ENCODE measurements at places on chromosomes 12 and 14. TPM values are rescaled to one million over a fixed set of nuclear protein-coding genes. Genes with fewer than 3 reads are reported as not detected.

DNA sequence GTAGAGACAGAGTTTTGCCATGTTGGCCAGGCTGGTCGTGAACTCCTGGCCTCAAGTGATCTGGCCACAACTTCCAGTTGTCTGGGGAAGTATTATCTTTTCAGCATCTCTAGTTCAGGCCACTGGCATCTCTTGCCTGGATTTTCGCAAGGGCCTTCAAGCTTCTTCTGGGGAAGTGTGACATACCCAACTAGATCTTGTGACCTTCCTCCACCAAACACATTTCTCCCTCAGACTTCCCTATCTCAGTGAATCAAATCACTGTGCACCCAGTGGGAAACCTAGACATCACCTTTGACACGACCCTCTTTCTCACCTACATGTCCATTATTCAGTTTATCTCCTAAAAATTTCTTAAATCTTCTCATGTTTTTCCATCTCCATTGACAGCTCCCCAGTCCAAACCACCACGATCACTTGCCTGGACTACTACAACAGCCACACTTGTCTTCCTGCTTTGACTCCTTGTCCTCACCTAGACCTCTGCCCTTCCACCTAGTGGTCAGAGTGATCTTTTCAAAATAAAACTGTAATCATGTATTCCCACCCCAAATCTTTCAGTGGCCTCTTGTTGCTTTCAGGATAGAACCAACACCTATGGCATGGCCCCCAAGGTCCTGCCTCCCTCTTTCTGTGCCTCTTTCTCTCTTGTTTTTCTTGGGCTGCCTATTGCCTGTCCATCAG lies 3.3 kb downstream of the EEF1AKMT3 start:
- no peak overlapping the region for H3K4me3 ChIP-seq
- H3K4me1 ChIP-seq, result peaks cover 9% of the 10 kb centered on the region
- H3K27ac ChIP-seq, result no peak overlapping the region
- H3K27me3 ChIP-seq, result peaks cover 3% of the 10 kb centered on the region
- no peak for DNase-seq

DNA sequence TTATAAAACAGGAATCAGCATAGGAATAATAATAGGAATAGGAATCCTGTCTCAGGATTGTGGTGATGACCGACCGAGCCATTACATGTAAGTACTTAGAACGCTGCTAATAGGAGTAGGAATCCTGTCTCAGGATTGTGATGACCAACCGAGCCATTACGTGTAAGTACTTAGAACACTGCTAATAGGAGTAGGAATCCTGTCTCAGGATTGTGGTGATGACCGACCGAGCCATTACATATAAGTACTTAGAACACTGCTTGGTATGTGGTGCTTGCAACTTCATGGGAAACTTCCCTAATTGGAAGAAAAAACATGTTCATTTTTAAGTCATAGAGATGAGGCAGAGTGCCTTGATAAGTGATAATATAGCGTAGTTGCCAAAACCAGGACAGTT lies 30.0 kb downstream of the ELK3 start:
- no peak for DNase-seq
- H3K27ac ChIP-seq, result peak overlapping the region; percentile 57
- peaks cover 56% of the 10 kb centered on the region for H3K4me1 ChIP-seq
- peaks cover 28% of the 10 kb centered on the region for H3K27me3 ChIP-seq
- H3K4me3 ChIP-seq, result no peak overlapping the region

DNA sequence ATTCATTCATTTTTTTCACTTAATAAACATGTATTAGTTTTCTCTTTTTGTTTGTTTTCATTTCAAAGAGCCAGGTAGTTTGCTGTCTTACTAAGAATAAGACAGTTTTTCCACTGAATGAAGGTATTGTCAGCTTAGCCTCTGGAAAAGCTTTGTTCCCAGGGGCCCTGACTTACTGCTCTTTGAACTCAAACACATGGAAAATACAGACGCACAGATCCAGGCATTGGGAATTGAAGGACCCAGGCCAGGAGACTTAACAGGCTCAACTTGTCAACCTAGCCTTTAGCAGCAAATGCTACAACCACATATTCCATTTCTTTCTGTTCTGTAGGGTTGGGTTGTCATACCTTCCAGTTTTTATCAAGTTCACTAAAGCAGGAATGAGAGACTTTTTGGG lies 38.5 kb upstream of the SLCO1C1 start:
- no peaks in the 10 kb centered on the region for H3K4me1 ChIP-seq
- H3K27ac ChIP-seq, result no peak overlapping the region
- no peak for DNase-seq
- H3K36me3 ChIP-seq, result peaks cover 9% of the 10 kb centered on the region
- peaks cover 3% of the 10 kb centered on the region for H3K27me3 ChIP-seq
- no peak overlapping the region for H3K4me3 ChIP-seq

GRCh38 chr12:2391740-2392331 lies 339.0 kb downstream of the CACNA1C start:
- DNase-seq, result no peak
- H3K27me3 ChIP-seq, result peaks cover 2% of the 10 kb centered on the region
- no peak overlapping the region for H3K27ac ChIP-seq
- H3K36me3 ChIP-seq, result no peaks in the 10 kb centered on the region
- H3K4me1 ChIP-seq, result peaks cover 3% of the 10 kb centered on the region

DNA sequence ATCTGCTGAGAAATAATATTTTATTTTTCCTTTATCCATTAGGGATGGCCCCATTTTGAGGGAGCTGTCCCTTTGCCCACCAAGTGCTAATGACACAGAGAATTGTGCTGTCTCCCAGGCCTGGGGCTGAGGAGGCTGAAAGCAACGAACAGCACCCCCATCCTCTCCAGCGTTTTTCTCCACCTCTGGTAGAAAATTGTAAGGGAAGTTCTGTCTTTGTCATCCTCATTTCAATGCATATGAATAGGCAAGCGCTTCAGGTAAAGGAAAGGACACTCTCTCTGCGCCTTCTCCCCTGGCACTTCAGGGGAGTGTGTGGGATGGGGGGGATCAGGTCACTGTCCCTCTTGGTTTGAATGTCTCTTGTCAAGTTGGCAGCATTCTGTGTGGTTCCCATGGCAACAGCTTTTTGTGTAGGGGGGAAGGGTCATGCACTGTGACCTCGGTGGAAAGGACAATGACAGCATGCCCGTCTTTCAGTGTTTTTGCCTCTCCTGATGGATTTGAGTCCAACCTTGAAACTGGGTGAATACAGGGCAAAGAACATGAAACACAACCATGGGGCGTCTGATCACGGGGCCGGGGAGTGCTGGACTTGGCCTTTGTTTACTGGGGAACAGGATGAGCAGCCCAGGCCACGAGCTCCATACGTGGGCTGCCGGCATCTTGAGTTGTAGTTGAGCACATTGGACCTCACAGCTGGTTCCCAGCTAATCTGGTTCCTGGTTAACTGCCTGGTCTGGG lies 230.2 kb downstream of the VRK1 start:
- H3K4me1 ChIP-seq, result peaks cover 7% of the 10 kb centered on the region
- no peak overlapping the region for H3K4me3 ChIP-seq
- peaks cover 3% of the 10 kb centered on the region for H3K27me3 ChIP-seq
- H3K27ac ChIP-seq, result no peak overlapping the region

DNA sequence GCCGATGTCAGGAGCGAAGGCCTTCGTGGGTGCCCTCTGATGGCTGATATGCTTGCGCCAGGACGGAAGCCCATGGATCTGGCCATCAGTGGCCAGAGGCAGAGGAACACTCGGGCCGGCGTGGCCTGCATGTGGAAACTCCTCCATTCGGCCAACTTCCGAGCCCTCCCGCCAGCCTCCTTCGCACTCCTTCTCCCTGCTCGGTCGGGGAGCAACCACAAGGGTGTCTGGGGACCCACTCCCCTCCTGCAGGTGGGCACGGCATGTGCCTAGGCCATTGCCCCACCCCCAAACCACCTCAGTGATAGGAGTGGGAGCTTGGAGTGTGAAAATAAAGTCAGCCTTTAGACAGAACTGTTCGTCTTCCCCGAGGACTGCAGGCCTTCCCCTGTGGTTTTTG lies 231.3 kb downstream of the BCL11B start:
- no peak for DNase-seq
- no peak overlapping the region for H3K4me3 ChIP-seq
- no peak overlapping the region for H3K27ac ChIP-seq
- peaks cover 3% of the 10 kb centered on the region for H3K4me1 ChIP-seq
- peaks cover 7% of the 10 kb centered on the region for H3K27me3 ChIP-seq

DNA sequence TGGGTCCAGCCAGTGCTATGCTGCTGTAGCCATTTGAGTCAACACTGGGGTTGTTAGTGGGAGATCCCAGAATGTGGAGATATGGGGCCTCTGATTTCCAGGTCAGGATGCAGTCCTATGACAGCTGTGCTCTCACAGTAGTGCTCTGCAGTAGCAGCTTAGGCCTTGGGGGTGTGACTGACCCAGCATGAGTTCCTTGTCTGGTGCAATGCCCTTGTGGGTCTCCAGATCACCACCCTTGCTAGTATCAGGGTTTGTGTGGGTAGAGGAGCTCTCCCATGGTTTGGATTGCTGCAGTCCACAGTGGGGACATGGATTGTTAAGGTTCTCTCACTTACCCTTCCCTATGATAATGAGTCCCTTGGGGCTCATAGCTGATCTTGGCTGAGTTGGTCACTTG lies 113.7 kb downstream of the RAD51B start:
- peaks cover 18% of the 10 kb centered on the region for H3K4me1 ChIP-seq
- no peak overlapping the region for H3K4me3 ChIP-seq
- no peak for DNase-seq
- H3K27ac ChIP-seq, result no peak overlapping the region
- H3K27me3 ChIP-seq, result peaks cover 3% of the 10 kb centered on the region

The DNAJC22 gene
- 1.8 TPM for total RNA-seq

The ITGA7 gene
- 4.0 TPM for total RNA-seq
